ENCODE measurements at places on chromosomes 16 and 17.
A peak's percentile ranks its signal among the peaks of the same experiment; 100 is the strongest.

- DNase-seq: no peak
Observed at GRCh38 chr16:48627148-48627547, 17.2 kb upstream of the N4BP1 start.

- DNase-seq: no peak
Observed at GRCh38 chr17:45263477-45263860, 1.6 kb upstream of the SPATA32 start.

DNA sequence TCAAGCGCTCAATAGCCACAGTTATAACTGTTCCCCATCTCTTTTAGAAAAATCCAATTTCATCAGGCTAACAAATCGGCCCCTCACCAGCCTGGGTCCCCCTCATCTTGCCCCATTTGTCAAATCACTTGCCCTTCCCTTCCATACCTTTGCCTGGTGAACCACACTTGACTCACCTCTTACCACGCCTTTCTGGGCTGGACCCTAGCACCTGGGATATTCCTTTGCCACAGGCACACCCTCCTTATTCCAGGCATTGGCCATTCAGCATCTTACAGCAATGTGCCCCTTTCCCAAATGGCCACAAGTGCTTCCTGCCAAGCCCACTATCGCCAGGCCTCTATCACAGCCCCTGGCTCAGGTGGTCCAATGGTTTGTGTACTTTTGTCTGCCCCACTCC lies 14.9 kb downstream of the CMTM4 start:
- no peak for DNase-seq

DNA sequence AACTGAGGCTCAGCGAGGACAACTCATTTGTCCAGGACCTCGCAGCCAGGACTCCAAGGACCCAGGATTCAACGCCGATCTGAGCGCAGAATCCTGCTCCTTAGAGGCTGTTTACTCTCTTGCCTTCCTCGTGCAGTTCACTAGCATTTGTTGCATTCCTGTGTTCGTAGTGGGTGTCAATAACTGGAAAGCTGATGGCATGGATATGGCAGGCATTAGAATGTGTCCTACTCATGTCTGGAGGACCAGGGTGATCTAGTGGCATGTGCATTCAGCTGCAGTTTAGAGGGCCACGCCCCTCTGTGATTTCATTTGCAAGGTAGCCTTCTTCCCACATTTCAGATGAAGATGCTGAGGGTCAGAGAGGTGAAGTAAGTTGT lies 510 bp downstream of the CRISPLD2 start:
- no peak for DNase-seq

DNA sequence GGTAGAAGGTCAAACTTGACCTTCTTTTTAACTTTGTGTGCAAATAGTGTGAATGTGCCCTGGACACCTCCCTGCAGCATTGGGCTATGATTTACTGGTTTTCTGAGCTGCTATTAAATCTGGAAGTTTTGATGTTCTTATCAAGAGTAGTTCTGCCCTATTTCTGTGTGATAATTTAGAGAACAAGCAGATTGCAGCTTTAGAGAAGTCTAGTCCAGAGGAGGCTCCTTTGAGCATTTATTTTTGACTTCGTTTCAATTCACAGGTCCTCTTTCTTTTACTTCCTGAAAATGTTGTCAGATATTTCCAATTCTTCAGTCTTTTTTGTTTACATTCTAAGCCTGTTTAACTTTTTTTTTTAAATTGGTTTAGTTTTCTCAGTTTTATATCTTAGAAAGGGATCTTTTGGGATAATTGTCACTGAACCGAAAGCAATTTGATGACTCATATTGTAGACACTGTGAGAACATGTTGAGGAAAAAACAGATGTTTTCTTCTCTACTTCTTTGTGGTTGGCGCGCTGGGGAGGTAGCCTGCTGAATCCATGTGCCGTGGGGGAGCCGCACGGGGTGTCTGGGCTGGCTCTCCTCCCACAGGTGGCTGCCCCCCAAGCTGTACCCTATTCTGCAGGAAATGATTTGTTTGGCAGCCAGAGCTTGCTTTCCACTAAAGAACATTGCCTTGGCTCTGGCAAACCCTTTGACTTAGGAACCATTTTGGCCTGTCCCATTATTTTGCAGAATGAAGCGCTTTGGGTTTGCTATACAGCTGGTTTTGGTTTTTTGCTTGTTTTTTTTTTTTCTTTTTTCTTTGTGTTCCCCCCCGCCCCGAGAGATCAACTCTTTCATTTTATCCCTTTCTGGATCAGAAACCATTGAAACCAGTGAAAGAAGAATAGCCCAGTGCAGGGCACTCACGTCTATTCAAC lies 53.4 kb downstream of the MFSD11 start:
- no peak for DNase-seq

GRCh38 chr17:50774225-50774803 lies 7.0 kb upstream of the ANKRD40CL start:
- no peak for DNase-seq

- no peak for DNase-seq
Observed at GRCh38 chr17:80826346-80826954, 165.2 kb upstream of the CHMP6 start.

GRCh38 chr17:47797797-47798196 lies 23.8 kb downstream of the OSBPL7 start:
- no peak for DNase-seq

DNA sequence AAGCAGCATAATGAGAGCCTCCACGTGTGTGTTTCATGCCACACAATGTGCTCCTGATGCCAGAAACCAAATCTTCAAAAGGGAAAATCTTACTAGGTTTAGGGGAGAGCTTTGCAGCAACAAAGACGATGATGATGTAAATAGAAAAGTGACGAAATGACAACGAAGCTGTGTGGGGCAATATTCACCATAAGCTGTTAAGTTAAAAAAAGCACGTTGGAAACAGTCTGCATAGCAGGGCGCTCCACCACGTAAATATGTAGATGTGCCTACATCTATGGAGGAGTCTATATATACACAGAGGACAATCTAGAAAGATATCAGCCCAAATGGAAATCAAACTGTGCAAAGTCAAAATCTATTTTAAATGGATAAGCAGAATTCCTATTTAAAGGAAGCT lies 61.0 kb downstream of the RPH3AL start:
- DNase-seq: no peak

DNA sequence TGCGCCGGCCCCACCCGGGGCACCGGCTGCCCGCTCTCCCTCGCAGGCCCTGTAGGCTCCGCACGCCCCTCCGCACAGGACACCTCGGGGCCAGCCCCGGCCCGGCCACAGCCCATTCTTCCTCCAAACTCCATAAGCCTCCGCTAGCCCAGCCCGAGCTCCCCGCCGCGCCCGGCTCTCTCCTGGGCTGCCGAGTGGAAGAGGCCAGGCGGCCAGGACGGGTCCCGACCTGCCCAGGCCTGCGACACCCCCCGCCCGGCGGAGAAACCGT lies 397 bp downstream of the NCOR1 start:
- no peak for DNase-seq

GRCh38 chr16:21053590-21053989 lies 97.1 kb downstream of the DNAH3 start:
- DNase-seq: no peak

DNA sequence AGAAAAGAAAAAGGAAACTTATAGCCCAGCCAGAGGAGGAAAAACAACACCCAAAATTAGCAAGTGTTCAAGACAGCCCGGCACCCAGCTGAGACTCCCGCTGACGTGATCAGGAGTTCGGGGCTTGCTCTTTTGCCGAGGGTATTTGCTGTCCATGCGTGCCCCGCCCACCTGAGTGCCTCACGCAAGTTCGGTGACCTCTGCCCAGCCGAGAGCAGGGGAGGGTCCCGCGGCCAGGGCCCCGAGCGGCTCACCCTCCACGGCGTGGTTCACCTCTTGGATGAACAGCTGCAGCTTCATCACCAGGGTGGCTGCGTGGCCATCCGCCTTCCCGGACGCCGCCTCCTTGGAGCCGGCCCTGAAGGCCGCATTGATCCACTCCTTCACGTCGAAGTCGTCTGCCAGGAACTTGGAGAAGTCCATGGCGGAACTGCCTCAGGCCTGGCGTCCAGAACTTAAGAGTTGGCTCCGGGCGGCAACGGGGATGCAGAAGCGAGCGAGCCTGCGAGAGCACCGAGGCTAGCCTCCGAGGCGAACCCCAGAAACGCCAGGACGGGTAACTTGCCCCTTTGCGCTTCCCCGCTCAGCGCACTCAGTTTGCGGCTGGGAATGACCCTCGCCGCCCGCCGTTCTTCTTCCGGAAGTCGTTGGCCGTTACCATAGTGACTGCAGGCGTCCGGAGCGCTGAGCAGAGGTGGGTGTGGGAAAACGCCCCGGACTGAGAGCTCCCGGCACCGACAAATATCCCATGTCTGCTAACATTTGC lies at the start of gene COG7:
Gene COG7, minus strand, starts transcription at position 618 of the 766 bp plus-strand sequence. Its CDS starts 195 bp downstream, at position 423.
- DNase-seq: peak; percentile 6

- no peak for DNase-seq
Observed at GRCh38 chr17:80270836-80271235, 10.2 kb downstream of the RNF213 start.

GRCh38 chr16:53209877-53210276 lies 155.1 kb downstream of the CHD9 start:
- DNase-seq: no peak

- DNase-seq: no peak
Observed at GRCh38 chr17:50346313-50347116, 589 bp downstream of the XYLT2 start.

- no peak for DNase-seq
Observed at GRCh38 chr16:67071476-67072048, 38.2 kb upstream of the PHAF1 start.

GRCh38 chr16:90057738-90058173 lies 19.4 kb downstream of the PRDM7 start:
- DNase-seq: no peak

DNA sequence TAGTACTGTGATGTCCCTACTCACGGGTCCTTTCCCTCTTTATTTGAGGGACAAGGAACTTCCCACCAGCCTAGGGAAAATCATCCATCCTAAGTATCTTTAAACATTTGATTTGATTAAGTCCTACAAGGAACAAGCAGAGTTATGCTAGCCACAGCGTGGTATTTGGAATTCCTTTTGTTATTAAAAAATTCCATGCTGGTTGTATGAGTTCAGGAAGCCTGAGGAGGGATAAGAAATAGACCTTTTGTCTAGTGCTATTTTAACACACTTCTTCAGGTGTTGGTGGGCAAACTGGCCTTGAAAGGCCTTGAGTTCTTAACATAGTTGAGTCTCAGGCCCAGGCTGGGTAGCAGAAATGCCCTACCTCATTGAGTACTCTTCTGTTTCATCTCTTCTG lies 105.4 kb upstream of the TBX2 start:
- no peak for DNase-seq

GRCh38 chr16:66603537-66604375 lies 748 bp upstream of the CMTM3 start:
- DNase-seq: no peak

GRCh38 chr16:59950431-59950830 lies 1216.3 kb upstream of the GOT2 start:
- no peak for DNase-seq

DNA sequence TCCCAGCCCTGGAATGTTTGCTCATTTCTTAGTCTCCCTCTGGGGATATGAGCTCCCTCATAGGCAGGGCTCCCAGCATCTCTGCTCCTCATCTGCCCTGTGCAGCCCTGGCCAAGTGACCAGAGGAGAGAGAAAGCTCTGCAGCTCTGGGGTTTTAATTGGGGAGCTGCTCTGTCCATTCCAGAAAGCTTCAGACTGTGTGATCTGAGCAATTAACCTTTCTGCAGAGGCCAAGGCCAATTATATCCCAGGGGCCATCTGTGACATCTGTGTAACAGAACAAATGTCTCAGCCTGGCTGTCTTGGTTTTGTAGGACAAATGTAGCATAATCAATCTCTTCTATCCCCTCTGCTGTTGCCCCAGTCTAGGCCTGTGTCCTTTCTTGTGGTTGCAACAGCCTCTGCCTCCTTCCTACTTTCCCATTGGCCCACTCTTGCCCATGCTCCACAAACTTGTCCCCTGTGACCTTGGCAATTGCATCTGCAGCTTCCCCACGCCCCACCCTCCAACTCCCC lies 156.0 kb downstream of the GSG1L start:
- DNase-seq: no peak

- DNase-seq: no peak
Observed at GRCh38 chr16:75012380-75013081, 13.7 kb downstream of the ZNRF1 start.

DNA sequence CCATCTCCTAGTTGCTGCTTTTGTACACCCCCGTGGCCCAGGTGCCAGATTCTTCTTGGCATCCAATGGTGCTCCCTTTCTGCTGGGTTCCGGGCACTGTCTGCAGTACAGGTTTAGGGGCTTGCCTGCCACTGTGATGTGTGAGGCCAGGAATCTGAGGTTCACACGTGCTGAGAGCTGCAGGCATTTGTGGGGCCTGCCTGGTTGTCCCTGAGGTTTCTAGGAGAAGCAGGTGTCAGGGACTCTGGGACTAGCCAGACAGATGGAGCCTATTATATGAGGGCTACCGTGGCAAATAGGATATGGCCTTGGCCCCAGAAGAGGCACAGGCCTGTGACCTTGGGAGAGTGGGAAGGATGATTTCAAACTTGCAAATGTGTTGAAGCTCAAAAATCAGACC lies 29.3 kb downstream of the NDEL1 start:
- no peak for DNase-seq

- no peak for DNase-seq
Observed at GRCh38 chr17:8444494-8444893, 8.8 kb downstream of the NDEL1 start.

DNA sequence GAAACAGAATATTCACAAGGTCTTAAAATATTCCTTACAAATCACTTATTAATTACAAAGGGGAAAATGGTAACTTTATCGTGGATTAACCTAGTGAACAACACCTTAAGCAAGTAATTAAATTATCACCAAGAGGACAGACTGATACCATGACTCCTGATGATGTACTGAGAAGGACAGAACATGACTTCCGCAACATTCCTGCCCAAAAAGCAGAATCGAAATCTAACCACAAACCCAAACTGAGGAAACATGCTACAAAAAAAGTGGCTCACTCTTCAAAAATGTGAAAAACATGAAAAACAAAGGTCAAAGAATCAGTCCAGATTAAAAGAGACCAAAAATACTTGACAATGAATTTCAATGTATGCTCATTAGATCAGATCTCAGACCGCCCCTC lies 151.5 kb downstream of the AATF start:
- no peak for DNase-seq

GRCh38 chr16:80824623-80825364 lies 20.4 kb upstream of the CDYL2 start:
- DNase-seq: no peak

DNA sequence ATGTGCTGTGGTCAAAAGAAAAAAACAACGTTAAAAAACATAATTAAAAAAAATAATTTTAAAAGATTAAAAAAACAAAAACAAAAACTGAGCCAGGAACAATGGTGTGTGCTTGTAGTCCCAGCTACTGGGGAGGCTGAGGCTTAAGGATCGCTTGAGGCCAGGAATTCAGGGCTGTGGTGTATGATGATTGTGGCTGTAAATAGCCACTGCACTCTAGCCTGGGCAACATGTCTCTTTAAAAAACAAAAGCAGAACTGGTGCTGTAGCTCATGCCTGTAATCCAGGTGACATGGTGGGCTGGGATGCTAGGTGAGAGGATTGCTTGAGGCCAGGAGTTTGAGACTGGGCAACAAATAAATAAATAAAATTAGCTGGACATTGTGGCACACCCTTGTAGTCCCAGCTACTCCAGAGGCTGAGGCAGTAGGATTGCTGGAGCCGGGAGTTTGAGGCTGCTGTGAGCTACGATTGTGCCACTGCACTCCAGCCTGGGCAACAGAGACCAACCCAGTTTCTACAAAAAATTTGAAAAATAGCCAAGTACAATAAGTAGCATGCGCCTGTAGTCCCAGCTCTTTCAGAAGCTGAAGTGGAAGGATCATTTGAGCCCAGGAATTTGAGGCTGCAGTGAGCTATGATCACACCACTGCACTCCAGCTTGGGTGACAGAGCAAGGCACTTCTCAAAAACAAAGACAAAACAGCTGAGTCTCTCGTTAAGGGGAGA lies 43.6 kb downstream of the NFATC3 start:
- DNase-seq: no peak

- no peak for DNase-seq
Observed at GRCh38 chr17:14843086-14843795, 421.9 kb downstream of the PMP22 start.
